ENCODE measurements at places on chromosomes 4 and X.
A peak's percentile ranks its signal among the peaks of the same experiment; 100 is the strongest.

- peak; percentile 72 for DNase-seq
Measured at GRCh38 chr4:7960790-7961655, 21.4 kb upstream of the AFAP1 start.

GRCh38 chr4:7862561-7863192, 77.0 kb downstream of the AFAP1 start:
- no peak for DNase-seq

DNA sequence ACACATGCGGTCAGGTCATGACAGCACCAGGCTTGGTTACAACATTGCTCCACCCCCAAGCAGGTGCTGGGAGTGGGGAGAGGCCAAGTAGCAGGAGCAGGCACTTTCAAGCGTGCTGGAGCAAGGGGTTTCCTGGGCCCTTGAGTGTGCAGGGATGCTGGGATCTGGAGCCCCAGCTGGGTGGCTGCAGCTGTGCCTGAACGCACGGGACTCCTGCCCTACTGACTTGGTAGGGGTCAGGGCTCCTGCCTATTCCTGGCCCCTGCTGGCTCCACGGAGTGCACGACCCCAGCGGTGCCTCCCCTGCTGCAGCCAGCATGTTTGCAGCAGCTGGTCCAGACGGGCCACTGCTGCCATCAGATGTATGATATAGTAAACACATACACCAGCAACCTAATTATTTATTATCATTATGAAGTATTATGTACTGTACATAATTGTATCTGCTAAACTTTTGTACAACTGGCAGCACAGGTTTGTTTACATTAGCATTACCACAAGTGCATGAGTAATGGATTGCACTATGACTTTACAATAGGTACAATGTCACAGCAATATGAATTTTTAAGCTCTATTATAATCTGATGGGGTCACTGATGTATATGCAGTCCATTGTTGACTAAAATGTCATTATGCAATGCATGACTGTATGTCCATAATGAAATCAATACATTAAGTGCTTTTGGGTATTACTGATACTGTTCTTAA, 620.6 kb downstream of the RAPGEF2 start:
- no peak for DNase-seq

GRCh38 chr4:109803924-109804571, 2.2 kb upstream of the CFI start:
- no peak for DNase-seq

DNA sequence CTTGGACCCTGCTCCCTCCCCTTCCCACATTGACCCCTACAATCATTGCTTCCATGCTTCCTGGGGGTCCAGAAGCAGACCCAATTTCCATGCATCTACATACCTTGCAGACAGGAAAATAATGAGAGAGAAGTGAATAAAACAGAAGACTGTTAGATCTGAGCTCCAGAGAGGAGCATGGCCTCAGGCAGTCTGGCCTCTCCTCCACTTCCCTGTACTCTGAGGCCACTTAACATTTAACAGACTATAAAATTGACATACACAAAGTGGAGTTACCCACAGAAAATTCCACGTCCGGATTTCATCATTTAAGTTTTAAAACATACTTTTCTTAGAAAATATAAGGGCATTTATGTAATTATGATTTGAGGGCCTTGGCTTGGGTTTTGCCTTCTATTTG, 2.1 kb upstream of the PRSS12 start:
- no peak for DNase-seq

- no peak for DNase-seq
Measured at GRCh38 chr4:124504431-124504830, 208.1 kb downstream of the ANKRD50 start.

DNA sequence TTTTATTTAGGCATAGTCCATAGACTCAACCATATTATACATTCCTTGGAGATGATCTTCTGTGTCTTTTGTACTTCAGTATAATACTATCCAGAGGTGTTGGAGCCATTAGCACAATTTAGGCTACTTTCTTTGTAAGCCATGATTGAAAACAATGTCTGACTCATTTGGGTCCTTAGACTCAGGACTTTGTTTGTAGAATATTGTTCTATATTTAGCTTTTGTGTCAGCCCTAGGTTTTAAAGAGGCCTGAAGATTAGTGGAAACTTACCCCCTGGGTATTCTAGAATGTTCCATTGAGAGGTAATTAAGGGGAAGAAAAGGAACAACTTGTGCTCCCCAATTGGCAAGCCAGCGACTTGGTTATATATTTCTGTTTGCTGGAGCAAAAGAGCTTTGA, 145.2 kb upstream of the SCML1 start:
- peak; percentile 4 for DNase-seq

DNA sequence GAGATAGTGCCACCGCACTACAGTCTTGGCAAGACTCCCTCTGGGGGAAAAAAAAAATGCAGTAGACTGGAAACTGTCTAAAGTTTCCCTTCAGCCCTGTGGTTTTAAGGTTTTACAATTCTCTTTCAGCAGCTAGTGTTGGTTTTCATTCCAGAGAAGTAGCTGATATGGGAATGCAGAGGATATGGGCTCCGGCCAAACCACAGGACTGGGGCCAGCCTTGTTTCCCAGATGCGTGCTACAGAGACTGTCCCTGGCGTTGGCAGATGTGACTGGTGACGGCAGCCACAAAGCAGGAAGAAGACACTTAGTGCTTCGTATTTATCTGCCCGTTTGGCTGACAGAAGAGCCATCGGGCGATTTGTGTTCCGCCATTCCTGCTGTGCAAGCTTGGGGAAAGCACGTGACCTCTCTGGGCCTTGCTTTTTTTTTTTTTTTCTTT, 43.2 kb downstream of the ZBTB49 start:
- no peak for DNase-seq

GRCh38 chr4:10491401-10491800, 34.2 kb upstream of the ZNF518B start:
- DNase-seq: no peak

DNA sequence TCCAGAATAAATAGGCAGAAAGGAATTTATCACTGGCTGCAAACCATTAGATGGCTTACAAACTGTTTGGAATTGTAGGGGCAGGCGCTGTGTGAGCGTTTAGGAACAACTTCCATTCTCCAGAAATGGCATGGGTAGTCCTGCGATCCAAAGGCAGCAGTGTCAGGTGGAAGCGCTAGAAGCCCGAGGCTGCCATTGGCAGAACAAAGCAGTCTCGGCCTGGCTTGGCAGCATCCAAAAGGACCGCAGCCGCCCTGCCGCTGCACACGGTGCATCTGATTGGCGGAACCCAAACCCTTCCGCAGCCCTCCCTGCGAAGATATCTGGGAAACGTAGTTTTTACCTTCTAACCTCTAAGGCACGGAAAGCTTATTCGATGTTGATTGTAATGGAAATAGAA, 23.6 kb upstream of the YTHDC1 start:
- DNase-seq: peak; percentile 88

DNA sequence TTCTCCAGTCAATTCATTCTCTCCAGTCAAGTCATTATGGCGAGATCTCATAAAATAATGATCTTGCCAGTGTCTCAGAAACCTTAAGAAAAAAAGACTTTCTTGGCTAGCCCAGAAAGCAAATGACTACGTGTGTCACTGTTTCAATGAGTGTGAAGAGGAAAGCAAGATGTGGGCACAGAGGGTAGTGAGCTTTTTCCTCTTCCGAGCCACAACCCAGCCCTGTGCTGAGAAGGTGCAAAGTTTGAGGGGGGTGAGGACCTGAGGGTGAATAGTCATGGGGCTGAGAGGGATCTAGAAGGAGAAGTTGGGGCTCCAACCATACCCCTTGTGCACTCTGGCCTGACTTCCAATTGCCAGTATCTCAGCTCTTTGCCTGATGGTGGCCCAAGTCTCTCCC, 85.6 kb upstream of the EGFL6 start:
- DNase-seq: no peak

- DNase-seq: no peak
Measured at GRCh38 chrX:38275615-38276014, 51.7 kb downstream of the RPGR start.

DNA sequence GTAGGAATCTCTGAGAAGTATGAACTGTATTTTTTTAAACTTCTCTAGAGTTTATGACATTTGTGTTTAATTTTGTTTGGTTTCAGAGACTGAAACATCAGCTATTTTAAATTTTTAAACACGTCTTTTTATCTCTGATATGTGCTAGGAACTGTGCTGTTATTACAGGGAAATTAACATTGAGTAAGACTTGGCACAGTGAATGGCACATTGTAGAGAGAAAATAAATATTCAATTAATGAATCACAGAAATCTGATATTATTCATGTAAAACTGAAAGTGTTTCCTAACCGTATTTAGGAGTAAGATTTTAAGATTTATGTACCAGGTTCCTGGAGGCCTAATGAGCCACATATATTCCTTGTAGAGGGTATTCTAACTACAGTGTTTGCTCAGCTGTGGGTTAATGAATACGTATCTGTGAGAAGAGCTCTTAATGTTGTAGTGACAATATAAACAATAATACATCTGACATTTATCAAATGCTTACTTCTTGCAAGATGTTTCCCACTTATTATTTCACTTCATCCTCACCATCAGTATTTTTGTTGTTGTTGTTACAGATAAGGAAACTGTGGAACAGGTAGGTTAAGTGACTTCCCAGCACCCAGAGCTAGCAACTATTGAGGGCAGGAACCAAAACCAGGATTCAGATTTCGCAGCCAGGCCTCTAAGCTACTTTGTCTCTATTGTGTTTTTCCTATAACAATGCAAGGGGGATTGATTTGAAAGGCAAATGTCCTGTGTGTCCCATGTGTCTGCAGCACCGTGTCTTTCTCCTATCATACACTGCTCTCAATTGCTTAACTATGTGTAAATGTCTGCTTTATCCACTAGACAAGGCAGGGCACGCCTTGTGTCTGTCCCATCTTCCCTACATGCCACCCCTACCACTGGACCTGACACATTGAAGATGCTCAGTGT, 121.1 kb upstream of the FAM9C start:
- DNase-seq: no peak

DNA sequence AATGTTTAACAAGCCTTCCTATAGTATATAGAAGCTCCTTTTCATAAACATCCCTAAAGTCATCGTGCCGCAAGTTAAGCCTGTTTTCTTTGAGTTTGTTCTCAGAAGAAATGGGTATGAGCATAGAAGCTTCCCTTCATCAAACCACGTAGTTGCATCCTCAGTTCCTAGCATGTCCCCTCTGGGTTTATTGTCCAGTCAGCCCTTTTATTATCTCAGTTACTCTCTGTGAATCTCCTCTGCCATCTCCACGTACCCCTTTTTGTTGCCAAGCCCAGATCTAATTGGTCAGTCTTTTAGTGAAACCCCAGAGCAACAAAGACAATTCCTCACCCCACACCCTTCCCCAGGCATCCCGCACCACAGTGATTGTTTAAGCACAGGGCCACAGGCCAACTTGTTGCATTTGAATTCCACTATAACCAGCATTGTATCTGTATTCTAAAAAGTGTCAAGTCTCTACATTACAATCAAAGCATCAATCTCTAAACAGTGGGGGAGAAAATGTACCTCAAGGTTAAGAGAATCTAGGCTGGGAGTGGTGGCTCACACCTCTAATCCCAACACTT, 12.4 kb upstream of the TRIM2 start:
- DNase-seq: no peak

DNA sequence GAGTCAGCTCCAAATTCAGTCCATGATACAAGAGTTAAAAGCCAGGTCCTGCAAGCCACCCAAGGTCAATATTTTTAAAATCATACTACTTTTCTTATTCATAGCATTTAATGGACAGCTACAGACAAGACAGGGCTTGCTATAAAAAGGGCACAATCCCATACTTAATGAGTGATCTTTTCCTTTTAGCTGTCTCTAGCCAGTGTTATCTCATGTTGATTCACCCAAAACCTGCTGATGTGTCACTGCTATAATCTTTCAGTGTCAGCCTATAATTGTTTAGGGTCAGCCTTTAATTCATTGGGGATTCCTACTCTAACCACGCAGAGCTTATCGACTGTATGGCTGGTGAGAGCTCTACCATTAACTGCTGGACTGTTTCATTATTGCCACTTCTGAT, 51.2 kb upstream of the HCCS start:
- DNase-seq: no peak

DNA sequence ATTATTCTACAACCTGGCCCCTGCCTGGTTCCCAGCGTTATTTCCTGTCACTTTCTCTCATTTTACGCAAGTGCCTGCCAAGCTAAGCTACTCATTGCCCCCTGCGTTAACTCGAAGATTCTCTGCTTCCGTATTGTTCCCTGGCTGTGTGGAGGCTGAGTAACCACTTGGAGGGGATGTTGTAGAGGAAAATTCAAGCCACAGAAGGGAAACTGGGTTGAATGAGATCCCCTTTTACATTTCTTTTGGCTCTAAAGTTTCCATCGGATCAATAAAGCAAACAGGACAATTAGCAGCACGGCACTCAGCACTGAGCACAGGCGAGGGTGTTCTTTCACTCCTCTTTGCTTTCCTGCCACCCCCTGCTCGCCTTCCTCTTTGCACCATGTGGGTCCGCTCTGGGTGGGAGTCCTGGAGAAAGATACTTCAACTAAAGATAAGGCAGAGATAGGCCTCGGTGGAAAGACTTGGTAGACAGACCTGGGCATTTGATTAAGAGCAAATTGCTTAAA, 4.2 kb upstream of the TMSB4X start:
- no peak for DNase-seq

DNA sequence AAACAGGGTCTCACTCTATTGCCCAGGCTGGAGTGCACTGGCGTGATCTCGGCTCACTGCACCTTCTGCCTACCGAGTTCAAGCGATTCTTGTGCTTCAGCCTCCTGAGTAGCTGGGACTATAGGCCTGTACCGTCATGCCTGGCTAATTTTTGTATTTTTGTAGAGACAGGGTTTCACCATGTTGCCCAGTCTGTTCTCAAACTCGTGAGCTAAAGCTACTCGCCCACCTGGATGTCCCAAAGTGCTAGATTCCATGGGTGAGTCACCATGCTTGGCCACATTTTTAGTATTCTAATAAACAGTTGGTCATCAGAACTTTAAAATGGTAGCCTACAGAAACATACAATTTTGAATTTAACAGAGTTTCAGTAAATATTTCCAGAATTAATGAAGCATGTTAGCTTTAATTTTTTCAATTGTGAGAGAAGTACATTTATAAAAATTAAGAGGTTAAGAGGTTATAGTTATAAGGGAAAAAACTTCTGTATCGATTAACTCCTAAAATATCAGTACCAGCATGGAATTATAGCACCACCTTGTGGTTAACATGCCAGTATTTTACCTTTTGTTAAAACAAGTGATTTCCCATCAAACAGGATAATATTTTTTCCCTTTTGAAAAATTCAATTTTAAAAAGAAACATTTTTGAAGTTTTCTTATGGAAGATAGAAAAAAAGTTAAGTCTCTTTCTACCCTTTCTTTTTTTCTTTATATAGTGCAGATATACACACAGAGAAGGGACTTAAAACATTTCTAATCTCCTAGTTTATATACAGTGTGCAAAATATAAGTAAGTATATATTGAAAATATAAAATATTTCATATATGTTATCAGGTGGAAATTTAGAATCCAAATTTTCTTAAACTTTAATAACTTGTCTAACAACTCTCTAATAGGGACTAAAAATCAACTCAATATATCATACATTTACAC, 35.4 kb downstream of the CEP44 start:
- DNase-seq: peak; percentile 11
